Stimulated activated CD4-positive, alpha-beta T cell treated with anti-CD3 and anti-CD28 coated beads, Interleukin-4, amount 100 ng/mL, for 48 hours (primary cell): ENCODE measurements at places on chromosomes 12 and 14.

DNA sequence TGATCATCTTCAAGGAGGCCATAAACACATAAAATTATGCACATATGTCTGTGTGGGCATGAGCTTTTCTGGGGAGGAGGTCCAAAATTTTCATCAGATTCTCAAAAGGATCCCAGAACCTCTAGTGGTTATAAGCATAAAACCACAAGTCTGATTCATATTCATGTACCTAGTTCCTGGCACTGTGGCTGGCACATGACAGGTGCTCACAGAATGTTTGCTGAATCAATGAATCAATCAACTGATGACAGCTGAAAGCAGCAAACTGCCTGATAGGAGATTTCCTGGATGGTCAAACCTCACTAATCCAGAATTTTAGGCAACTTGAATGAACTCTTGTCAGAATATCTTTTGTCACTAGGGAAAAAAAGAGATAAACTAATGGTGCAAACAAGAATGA lies 13.5 kb upstream of the CMKLR1 start:
- DNase-seq = no peak

DNA sequence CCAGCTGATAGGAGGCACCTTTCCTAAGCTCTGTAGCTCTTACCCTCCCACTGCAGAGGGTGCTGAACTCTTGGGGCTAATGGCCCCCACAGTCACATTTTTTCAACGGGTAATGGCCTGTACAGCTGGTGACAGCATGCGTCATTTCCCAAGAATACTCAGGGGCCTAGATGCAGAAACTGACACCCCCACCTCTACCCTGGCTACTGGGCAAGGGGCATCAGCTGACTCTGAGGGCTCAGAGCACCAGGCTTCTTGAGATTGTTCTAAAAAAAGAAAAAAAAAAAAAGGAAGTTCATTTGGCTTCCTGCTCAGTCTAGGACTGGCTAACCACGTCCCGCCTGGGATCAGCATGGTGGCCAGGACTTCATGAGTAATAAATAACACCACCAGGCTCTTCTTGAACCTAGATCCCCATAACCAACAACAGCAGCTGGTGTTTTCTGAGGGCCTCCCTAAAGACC lies 35.2 kb downstream of the ZFP36L1 start:
- no peak for DNase-seq

GRCh38 chr14:89428546-89429198 lies 11.6 kb upstream of the FOXN3 start:
- no peak for DNase-seq

DNA sequence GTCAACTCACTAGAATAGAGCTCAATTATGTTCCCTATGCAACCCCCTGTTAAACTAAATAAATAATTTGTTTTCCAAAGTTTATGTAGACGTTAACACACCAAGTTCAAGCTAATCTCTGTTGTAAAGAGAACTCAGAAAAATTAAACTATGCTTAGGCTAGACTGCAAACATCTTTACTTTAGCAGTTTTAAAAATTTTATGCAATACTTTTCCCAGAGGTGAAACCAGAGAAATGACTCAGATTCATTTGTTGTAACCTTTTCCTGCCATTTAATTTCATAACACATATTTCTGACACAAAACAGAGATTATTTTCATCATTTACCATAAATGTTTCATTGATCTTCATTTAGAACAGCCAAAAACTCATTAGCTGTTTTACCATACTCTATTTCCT lies 27.4 kb downstream of the ABCC9 start:
- DNase-seq = no peak

DNA sequence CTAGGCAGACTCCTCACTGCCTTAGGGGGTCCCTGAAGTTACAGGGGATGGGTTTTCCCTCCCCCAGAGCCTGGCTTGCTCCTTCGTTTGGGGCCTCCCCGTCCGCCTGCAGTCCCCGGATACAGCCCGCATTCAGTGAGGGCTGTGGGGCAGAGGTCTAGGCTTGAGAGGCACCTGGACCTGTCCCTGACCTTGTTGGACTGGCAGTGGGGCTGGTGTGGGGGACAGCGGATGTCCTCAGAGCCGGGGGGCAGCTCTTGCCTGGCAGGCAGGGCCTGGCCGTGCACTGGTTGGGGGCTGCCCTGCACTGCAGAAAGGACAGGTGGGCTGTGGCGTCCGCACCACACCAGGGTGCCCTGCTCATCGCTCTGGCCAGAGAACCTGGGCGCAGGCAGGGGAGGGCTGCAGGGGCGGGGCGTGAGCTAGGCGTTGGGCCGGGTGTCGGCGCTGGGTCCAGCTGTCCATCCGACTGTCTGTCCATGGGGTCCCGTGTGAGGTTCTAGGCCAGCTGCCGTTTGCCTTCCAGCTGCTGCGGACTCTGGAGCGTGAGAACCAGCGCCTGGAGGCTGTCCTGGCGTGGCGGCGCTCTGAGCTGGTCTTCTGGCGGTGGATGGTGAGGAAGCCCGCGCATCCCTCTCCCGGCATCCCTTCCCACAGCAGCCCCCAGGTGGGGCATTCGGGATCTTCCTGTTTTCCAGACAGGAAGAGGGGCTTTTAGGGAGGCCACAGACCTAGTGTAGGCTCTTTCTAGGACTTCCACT lies 6.0 kb downstream of the TEDC1 start:
- DNase-seq = no peak

DNA sequence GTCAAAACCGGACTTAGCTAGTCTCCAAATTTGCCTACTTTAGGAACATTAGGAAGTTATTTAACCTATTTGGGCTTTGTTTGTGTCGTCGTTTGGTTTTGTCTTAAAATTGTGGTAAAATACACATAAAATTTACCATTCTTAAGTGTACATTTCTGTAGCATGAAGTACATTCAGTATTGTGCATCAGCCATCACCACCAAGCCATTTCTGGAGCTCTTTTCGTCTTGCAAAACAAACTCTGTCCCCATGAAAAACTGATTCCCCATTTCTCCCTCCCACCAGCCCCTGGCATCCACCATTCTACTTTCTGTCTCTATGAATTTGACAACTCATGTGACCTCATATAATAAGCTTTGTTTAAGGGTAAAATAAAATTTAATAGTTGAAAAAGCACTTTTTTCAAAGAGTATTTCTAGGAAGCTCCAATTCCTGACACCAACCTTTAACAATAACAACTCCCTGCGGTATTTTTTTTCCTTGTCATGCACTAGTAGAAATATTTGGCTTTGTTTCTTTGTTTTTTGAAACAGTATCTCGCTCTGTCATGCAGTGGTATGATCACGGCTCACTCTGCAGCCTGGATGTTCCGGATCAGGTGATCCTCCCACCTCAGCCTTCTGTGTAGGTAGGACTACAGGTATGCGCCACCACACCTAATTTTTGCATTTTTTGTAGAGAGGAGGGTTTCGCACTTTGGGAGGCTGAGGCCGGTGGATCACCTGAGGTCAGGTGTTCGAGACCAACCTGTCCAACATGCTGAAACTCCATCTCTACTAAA lies 3.6 kb upstream of the UBC start:
- no peak for DNase-seq

GRCh38 chr14:77208291-77208978 lies 26.8 kb downstream of the TMEM63C start:
- DNase-seq = peak; percentile 50

DNA sequence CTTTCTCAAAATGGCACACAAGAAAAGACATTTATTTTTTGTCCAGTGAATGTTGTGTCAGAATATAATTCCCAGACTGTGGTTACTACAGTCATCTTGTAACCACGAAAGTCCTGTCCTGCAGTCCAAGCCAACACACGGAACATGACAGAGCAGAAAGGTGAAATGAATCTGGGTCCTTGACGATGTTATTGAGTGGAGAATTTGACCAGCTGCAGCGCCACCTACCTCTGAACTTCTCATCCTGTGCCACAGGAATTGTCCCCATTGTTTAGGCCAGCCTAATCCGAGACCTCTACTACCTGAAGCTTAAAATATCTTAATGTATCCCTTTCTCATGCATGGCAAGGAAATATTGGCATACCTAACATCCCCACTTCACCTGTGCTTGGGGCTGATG lies 64.1 kb upstream of the OTX2 start:
- no peak for DNase-seq

GRCh38 chr14:79325071-79325470 lies 886.2 kb downstream of the DIO2 start:
- no peak for DNase-seq

DNA sequence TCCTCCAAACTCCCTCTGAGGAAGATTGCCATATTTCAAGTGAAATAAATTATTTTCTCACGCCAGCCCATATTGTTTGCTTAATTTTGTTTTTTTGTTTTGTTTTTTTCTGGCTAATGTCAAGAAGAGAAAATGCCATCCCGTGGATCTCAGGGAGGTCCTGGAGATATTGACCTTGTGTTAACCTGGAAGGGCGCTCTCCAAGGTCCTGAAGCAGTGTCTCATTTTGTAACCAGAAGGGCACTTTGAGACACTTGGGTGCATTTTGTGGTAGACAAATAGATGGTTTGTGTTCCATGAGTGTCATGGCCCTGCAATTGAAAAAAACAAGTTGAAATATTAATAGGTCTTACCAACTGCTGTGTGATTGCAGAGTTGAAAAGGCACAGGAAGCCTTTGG lies 268.9 kb downstream of the SUDS3 start:
- no peak for DNase-seq

GRCh38 chr12:69608114-69608513 lies 2.6 kb downstream of the LRRC10 start:
- no peak for DNase-seq

DNA sequence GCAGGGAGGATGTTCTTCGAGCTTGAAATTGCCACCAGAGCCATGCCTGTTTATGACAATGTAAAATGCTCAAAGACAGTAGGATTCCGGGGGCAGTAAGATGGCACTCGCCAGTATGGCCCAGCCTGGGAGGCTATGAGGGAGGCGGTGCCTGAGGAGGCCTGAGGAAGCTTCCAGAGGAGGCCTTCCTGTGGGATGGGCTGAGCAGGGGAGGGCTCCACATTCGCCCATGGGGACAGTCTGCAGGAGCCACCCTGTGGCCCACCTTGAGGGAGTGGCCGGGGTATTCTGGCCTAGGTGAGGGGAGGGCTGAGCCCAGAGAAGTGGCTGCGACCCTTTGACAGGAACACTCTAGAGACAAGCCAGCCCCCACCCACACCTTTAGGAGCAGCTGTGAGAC lies 50.7 kb downstream of the IQSEC3 start:
- no peak for DNase-seq

DNA sequence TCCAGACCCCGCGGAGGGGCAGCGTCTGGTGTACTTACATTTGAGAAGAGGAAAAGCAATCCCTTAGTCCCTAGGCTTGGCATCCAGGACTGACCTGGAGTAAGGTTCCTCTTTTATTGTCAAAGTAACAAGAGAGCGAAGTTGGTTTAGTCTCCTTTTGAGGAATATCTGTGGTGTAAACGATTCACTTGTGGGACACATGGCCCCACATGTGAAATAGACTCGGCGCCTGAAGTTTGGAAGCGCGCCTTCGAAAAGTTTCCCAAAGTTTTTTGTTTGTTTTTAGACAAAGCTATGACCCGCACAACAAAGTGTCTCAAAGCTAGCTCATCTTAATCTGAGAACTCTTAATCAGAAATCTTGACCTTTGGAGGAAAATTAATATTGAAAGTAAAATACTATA lies 744 bp downstream of the STYX start:
- no peak for DNase-seq

DNA sequence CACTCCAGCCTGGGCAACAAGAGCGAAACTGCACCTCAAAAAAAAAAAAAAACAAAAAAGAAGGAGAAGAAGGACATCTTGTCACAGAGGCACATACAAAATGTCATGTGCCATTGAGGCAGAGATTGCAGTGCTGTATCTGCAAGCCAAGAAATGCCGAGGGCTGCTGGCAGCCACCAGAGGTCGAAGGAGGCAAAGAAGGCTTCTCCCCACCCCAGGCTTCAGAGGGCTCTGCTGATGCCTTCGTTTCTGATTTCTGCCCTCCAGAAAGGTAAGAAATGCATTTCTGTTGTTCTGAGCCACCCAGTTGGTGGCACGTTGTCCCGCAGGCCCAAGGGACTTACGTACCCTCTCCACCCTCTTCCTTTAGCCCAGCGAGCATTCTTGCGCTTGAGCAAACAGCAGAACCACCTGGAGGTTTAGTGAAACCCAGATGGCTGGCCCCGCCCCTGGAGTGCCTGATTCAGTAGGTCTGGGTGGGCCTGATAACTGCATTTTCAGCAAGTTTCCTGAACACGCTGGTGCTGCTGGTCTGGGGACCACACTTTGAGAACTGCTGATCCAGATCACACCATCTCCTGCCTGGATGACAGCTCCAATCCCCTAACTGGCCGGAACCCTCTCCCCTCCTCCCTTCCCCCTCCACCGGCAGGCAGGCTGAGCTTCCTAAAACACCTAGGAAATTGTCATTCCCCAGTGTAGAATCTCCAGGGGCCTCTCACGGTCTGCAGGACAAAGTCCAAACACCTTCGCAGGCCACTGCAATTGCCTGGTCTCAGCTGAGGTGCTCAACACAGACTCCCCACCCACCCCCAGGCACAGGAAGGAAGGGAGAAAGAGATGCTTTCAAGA lies 21.1 kb upstream of the SCARB1 start:
- no peak for DNase-seq

- no peak for DNase-seq
Measured at GRCh38 chr14:51715250-51715649, 63.5 kb downstream of the FRMD6 start.

DNA sequence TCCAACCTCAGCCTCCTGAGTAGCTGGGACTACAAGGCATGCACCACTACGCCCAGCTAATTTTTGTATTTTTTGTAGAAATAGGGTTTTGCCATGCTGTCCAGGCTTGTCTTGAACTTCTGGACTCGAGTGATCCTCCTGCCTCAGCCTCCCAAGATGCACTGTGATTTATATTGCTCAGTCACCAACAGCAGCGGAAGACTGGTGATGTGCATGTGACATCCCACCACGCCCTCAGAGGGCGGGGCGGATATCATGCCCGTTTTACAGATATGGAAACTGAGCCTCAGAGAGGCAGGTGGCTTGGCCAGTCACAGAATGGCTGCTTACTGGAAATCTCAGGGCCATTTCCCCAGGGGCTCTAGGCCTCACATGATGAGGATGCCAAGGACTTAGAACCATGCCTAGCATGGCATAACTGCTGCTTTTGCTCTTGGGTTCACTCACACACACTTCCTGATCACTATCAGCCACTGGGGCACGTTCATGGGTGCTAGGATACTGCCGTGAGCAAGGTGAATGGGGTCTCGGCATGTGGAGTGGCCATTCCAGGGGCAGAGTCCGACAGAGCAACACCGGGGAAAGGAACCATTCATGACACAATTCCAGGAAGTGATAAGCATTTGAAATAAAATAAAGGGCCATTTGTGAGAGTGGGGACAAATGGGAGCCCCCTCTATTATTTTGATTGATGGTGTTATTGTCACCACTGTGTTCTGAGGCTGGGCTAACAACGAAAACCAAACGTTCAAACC lies 31.9 kb downstream of the RBM19 start:
- no peak for DNase-seq

DNA sequence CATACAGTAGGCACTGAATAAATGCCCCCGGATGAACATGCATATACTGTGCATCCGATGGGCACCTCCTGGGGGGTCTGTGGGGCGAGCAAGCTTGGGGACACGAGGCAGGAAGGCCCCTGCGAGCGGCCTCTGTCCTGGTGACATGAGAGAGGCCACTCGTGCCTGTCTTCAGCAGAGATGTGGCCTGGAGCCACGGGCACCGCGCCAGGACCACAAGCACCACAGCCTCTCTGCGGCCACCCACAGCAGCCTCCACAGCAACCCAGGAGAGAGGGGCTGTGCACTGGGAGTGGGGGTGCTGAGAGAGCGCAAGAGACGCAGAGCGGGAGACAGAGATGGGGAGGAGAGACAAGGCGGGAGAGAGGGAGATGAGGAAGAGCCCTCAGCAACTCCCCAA lies 118.5 kb downstream of the RFLNA start:
- no peak for DNase-seq
